NCI-H1105 treated with DMSO at 0.1 percent for 48 hours (cell line): ENCODE measurements at places on chromosomes 2 and 18.

DNA sequence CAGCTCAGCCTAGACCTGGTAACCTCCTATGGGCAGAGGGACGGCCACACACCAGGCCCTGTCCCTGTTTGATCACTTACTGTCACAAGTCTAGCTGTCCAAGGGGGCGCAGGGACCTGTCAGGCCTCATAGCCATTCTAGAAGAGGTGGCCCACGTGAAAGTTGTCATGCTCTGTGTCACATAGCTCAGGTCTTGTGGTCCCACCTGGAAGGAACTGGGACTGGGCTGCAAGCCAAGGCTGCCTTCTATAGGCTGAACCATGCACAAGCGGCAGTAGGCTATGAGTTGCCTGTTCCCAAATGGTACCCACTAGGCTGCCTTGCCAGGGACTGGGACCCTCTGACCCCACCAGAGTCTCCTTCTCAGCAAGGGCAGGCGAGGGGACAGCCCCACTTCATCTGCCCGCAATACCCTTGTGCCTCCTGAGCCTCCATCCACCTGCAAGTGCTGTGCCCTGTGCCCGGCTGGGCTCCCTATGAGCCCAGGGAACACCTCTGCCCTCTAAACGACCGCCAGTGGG, 177.5 kb downstream of the ANAPC1 start:
- no peak for DNase-seq

DNA sequence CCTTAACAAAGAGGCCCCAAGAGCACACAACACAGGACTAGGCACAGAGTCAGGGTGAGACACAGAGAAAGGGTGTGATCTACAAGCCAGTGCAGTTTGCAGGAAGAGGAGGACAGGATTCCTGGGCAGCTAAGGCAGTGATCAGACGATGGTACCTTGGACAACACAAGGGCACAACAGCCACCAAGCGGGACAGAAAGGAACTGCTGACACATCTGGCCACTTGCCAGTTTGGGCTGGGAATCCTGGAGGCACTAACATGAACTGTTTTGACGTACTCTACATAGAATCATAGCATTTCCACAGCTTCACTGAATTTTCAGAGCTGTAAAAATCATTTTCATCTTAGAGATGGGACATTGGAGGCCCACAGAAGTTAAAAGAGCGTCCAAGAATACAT, 221.5 kb upstream of the SLC35G4 start:
- DNase-seq = no peak

DNA sequence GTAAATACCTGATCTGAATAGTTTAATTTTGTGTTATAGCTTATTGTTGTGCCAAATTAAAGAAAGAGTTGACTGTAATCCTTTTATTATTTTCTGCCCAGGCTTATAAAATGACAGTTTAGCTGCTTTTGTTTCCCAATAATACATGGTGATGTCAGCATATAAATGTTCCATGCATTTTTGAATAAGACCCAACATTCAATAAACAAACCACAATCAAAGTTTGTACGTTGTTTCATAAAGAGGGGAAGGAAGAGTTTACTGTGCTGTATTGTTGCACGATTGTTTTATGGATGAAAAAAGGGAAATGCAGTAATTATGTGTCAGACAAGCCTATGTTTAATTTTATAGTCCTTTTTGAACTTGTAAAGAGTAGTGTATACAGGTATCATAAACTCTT, 177.2 kb upstream of the SCN7A start:
- DNase-seq = no peak

DNA sequence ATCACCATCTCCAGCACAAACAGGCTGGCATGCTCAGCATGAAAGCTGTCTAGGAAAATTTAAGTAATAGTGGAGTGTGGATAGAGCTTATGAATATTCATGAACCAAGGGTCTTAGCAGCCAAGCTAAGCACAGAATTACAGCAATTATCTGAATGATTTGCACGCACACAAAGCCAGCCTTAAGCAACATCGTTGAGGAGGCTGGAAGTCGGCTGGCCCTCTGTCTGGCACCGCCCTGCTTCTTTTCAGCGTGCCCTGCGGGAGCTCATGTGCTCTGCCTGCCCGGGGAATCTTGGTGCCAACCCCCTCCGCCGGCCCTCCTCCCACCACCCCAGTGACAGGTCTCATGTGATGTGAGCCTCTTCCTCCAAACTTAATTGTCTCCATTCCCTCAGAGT, 540.1 kb downstream of the CMPK2 start:
- no peak for DNase-seq

- DNase-seq = no peak
Measured at GRCh38 chr18:52567360-52567759, 227.4 kb downstream of the DCC start.

GRCh38 chr2:59936048-59936447, 617.4 kb downstream of the BCL11A start:
- no peak for DNase-seq

DNA sequence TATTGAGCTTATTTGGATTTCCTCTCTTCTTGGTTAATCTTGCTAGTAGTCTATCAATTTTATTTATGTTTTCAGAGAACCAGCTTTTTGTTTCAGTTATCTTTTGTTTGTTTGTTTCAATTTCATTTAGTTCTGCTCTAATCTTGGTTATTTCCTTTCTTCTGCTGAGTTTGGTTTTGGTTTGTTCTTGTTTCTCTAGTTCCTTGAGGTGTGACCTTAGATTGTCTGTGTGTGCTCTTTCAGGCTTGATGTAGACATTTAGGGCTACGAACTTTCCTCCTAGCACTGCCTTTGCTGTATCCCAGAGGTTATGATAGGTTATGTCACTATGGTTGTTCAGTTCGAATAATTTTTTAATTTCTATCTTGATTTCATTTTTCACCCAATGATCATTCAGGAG, 141.6 kb downstream of the ZNF236 start:
- DNase-seq = no peak

- no peak for DNase-seq
Measured at GRCh38 chr18:39455285-39455684, 1889.7 kb upstream of the CELF4 start.

GRCh38 chr18:45430041-45430440, 185.2 kb upstream of the SLC14A2 start:
- DNase-seq = no peak

GRCh38 chr2:159164457-159164911, 122.0 kb downstream of the WDSUB1 start:
- DNase-seq = no peak

- no peak for DNase-seq
Measured at GRCh38 chr18:68448736-68449135, 266.2 kb downstream of the TMX3 start.

DNA sequence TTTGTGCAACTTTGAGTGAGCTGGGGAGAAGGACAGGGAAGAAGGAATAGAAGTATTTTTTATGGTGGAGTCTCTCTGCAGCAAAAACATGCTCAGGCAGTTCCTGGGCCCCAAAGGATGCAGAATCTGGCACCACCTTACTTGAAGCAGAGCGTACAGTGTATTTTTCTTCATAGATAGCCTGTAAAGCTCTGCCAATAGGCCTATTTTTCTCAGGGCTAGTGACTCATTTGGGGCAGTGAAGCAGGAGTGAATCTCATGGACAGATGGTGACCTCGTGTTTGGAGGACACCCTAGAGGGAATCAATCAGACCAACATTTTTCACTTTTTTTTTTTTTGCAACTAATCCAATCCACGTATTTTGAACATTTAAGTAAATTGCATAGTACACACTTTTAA, 268.1 kb upstream of the CXCR4 start:
- no peak for DNase-seq

DNA sequence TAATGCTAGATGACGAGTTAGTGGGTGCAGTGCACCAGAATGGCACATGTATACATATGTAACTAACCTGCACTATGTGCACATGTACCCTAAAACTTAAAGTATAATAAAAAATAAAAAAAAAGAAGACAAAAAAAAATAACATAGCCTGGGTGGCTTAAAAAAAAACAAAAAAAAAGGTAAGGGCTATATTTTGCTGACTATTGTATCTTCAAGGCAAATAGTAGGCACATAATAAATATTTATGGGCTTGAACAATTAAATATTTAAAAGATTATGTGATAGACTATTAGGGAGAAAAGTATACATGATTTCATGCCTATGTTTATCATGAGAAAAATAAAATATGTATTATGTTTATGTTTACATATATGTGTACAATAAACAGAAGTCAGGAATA, 99.4 kb downstream of the CCDC148 start:
- DNase-seq = no peak

DNA sequence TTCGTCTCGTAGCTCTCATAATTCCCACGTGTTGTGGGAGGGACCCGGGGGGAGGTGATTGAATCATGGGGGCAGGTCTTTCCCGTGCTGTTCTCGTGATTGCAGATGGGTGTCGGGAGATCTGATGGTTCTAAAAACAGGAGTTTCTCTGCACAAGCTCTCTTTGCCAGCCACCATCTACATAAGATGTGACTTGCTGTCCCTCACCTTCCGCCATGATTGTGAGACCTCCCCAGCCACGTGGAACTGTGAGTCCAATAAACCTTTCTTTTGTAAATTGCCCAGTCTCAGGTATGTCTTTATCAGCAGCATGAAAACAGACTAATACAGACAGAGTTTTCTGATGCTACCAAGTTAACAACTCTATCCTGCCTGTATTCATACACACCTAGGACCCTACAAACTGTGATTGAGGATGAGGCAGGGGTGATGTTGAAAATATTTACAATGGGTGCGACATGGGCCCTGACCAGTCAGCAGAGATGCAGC, 3.9 kb downstream of the APOB start:
- no peak for DNase-seq

- DNase-seq = no peak
Measured at GRCh38 chr2:20994130-20994529, 49.7 kb downstream of the APOB start.

- no peak for DNase-seq
Measured at GRCh38 chr18:39845631-39846030, 2109.4 kb upstream of the PIK3C3 start.

- DNase-seq = no peak
Measured at GRCh38 chr18:49910019-49910418, 96.7 kb upstream of the ACAA2 start.

DNA sequence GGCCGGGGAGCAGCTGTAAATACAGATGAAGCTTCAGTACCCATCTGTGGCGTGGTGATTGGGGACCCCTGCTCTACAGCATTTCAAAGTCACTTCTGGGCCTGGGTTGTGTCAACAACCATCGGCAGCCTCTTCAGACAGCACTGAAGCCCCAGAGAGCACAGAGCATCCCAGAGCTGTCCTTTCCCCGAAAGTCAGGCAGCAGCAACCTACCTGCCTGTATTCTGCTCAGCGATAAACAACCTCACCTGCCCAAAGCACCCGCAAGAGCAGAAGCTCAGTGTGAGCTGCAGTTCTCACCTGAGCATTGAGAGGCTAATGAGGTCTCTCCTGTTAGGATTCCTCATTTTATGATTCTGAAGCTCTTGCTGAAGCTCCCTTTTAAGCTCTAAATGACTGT, 19.3 kb downstream of the TRABD2A start:
- no peak for DNase-seq

GRCh38 chr18:43442571-43442970, 165.3 kb upstream of the SYT4 start:
- peak; percentile 31 for DNase-seq

GRCh38 chr2:192473331-192473730, 278.6 kb upstream of the TMEFF2 start:
- DNase-seq = no peak

DNA sequence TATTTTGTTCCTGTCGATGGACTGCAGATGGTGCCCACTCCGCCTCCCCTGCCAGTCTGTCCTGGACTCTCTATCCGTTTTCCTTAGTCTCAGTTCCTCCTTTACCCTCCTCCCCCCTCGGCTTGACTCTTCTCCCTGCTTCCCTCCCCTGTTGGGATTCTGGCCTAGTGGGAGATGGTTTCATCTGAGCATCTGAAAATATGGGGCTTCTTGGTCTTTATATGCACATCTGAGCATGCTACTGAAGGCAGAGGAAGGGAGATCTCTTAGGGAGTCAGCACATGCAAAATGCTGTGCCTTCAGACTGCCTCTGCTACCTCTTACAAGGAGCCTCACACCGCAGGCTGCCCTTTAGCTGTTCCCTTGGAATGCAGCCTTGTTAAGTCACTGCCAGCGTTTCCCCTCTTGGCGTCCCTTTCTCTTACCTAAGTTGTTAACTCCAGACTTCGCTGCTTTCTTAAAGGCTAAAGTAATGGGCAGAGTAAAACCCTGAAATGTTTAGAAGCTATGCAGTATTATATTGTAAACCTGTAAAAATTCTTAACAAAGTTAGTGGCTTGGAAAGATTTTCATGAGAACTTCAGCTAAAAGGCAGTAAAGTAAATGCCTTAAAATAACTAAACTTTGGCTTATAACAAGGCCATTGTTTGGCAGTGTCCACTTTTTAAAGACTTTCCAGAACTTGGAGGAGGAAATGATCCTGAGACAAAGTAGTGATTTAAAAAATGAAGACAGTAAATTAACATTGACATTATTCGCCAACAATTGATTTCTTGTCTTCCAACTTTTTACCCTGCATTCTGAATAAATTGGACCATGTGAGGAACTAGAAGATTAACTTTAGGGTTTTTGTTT, 49.8 kb downstream of the LDLRAD4 start:
- no peak for DNase-seq

DNA sequence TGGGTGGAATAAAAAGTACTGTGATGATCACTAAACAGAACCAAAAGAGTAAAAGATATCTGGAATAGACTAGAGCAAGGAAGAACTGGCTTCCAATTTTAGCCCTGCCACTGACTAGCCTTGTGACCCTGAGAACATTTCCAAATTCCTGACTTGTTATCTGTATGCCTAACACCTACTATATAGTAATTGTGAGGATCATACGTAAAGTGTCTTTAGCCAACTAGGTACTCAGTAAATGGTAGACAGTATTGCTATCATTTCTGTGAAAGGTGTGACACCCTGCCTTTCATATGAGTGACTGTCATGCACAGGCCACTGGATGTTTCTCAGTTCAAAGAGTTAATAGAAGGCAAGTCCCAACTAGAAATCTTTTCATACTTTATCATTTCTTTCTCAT, 29.8 kb downstream of the CYTIP start:
- no peak for DNase-seq

DNA sequence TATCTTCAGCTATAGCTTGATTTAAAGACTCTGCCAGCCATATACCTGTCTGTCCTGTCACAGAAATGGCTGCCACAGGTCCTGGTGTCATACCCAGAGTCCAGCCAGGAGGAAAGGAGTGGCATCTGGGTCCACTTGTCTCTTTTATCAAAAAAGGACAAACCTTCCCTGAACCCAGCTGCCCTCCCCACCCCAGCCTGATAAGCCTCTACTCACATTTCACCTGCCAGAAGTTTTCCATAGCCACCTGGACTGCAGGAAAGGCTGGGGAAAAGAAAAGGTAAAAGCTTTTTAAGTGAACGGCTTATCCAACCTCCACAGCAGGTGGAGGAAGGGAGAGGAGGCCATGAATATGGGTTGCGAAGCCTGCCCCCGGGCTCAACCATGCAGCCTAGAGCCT, 32.8 kb downstream of the TMEM163 start:
- no peak for DNase-seq

- DNase-seq = no peak
Measured at GRCh38 chr2:46555011-46555410, 75.6 kb downstream of the TMEM247 start.

DNA sequence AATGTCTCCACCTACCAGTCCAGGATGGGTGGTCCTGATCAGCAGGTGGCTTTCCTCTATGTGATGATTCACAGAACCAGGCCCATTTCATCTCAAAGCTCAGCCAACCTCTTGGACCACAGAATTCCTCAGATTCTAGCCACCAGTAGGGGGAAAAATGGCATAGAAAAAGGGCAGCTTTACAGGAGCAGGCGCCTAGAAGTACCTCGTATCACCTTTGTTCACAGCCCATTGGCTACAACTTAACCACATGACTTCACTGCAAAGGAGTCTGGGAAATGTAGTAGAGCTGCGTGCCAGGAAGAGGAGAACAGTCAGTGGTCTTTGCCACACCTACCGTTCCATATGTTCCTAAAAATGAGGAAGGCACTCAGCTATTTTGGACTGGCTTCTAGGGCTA, 62.8 kb upstream of the DTNA start:
- no peak for DNase-seq

- DNase-seq = no peak
Measured at GRCh38 chr2:66577321-66578053, 142.6 kb downstream of the MEIS1 start.
